Activated CD8-positive, alpha-beta memory T cell treated with anti-CD3 and anti-CD28 coated beads for 1 hour (primary cell): ENCODE measurements at places on chromosomes 4 and X.

DNA sequence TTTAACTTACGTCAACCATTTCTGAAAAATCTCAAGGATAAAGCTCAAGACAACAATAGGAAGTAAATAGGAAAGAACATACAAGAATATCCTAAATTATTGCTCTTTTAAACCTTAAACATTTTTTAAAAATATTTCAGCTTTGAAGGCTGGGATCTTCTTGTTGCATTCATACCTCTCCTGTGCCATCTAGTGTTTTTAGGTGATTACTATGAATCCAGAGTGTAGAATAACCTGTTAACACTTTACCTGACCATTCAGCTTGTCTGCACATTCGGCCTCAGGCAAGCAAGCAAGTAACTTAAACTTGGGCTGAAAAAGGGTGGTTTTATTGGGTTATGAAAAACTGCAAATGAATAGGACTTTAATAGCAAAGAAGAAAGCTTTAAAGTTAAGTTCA lies 507.8 kb upstream of the INTU start:
- DNase-seq = no peak

DNA sequence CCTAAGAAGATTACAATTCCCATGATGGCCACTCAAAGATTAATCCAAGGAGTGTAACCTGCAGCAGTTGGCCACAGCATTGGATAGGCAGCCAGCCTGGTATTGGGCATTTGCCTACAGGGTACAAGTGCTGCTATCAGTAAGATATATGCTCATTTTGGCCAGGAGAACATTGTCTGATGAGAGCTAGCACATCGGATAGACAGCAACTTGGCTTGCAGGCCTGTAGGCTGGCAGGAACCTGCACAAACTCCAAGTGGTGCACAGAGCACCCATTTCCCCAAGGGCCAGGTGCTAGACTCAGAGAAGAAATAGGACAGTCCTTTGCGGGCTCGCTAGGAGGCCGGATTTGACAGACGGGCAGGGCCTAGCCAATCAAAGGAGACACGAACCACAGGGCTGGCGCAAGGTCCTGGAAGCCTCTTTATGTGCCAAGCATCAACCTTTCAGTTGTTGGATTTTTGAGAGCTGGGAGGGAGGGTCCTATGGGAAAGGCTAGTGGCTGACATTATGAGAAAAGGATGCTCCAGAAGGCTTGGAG lies 11.7 kb upstream of the AP1AR start:
- DNase-seq = no peak

DNA sequence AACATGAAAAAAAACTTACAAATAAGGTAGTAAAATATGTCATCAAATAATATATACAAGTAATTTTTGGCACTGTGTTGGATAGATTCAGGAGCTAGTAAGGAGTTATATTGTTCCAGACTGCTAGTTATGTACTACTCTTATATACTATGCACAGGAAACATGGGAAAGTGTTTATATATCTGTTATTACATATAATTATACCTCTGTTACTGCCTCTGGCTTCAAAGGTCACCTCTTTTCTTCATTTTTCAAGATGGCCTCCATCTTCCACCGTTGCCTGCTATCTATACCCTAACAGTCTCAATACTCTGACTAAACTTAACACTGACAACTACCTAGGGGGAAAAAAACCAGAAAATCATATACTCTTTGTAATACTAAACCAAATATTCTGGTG lies 29.5 kb downstream of the LIN54 start:
- no peak for DNase-seq

DNA sequence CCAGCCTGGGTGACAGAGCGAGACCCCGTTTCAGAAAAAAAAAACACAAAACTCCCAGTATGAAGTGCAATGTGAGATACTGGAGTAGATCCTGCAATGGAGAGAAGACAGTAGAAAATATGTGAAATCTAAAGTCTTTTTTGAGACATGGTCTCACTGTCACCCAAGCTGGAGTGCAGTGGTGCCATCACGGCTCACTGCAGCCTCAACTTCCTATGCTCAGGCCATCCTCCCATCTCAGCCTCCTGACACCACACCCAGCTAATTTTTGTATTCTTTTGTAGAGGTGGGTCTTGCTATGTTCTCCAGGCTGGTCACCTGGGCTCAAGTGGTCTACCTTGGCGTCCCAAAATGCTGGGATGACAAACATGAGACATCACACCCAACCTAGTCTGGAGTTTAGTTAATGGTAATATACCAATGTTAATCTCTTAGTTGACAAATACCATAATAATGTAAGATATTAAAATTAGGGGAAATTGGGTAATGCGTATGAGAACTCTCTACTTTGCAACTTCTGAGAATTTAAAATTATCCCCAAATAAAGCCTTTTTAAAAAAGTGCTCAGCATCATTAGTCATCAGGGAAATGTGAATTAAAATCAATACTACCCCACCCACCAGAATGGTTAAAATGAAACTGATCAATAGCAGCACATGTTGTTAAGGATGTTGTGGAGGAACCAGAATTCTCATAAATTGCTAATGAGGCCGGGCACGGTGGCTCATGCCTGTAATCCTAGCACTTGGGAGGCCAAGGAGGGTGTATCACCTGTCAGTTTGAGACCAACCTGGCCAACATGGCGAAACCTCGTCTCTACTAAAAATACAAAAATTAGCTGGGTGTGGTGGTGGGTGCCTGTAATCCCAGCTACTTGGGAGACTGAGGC lies 15.0 kb downstream of the RBMX start:
- no peak for DNase-seq

GRCh38 chr4:8478371-8478770 lies 37.8 kb downstream of the TRMT44 start:
- no peak for DNase-seq

DNA sequence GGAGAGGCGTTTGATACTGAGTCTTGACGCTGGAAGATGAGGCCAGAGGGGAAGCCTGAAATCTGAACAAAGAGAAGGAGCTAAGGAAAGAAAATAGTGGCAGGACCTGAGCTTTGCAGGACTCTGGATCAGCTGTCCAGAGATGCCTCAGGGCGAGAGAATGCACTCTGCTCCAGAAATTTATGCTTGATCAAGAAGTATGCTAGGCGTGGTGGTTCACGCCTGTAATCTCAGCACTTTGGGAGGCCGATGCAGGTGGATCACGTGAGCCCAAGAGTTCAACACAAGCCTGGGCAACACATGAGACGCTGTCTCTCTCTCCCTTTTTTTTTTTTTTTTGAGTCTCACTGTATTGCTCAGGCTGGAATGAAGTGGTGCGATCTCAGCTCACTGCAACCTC lies 1.9 kb downstream of the TRIM75 start:
- no peak for DNase-seq

GRCh38 chr4:67616478-67616877 lies 58.0 kb downstream of the STAP1 start:
- no peak for DNase-seq

- DNase-seq = no peak
Measured at GRCh38 chr4:180710628-180711337, 1532.4 kb upstream of the TENM3 start.

DNA sequence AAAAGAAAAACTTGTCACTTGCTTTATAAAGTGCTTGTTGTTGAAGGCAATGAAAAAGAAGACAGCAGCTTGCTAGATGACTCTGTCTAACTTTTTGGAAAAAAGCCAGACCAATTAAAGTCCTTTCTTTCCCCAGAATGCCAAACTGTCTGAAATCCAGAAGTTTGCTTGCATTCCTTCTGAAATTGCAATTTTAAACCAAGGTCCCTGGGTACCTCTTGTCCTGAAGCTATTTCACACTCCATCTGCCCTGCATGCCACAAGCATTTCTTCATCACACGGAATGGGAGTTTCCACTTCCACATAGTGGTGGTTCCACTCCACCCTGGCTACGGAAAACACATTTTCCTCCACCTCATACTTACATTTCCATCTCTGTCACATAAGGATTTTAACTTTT lies 101.0 kb downstream of the PAPSS1 start:
- DNase-seq = no peak

GRCh38 chrX:45513042-45513441 lies 312.4 kb upstream of the DIPK2B start:
- no peak for DNase-seq

GRCh38 chrX:144916785-144917184 lies 330.5 kb upstream of the SPANXN1 start:
- DNase-seq = no peak

GRCh38 chrX:39765327-39765726 lies 332.4 kb downstream of the BCOR start:
- no peak for DNase-seq

DNA sequence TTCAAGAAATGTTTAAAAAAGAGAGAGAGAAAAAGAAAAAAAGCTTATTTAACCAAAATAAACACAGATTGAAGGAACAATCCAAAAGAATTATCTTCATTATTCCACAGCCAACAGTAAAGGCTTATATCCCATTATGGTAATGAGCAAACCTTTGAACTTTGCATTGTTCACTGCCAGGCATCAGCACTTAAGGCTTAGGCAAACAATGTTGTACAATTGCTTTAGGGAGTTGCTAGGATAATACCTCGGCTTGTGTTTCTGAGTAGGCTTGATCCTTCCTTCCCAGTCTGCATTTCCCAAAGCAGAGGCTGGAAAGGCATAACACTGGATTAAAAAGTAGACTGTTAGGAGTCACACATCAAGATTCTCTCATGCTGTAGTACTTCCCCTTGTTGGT lies 352.7 kb upstream of the IGFBP7 start:
- no peak for DNase-seq

- DNase-seq = no peak
Measured at GRCh38 chr4:38313999-38314561, 349.9 kb upstream of the KLF3 start.

GRCh38 chr4:14428125-14428524 lies 574.2 kb upstream of the CPEB2 start:
- no peak for DNase-seq

GRCh38 chr4:155805016-155805415 lies 46.2 kb downstream of the GUCY1B1 start:
- no peak for DNase-seq

DNA sequence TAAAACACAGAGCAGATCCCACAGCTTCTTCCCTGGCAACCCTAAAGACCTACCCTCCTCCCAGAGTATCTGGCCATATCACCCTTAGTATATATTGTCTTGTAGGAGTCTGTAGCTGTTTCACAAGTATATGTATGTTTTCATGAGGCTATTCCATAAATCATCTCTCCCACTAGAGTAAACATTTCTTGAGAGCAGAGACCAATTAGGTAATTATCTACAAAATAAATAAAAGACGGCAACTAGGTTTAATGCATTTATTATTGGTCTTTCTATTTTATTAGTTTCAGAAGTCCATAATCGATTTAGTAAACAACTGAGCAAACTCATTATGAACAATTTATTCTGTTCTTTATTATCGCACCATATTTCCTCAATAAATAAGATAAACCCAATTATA lies 7.0 kb downstream of the ACOT9 start:
- no peak for DNase-seq

GRCh38 chr4:122747883-122748282 lies 15.4 kb downstream of the BBS12 start:
- no peak for DNase-seq

DNA sequence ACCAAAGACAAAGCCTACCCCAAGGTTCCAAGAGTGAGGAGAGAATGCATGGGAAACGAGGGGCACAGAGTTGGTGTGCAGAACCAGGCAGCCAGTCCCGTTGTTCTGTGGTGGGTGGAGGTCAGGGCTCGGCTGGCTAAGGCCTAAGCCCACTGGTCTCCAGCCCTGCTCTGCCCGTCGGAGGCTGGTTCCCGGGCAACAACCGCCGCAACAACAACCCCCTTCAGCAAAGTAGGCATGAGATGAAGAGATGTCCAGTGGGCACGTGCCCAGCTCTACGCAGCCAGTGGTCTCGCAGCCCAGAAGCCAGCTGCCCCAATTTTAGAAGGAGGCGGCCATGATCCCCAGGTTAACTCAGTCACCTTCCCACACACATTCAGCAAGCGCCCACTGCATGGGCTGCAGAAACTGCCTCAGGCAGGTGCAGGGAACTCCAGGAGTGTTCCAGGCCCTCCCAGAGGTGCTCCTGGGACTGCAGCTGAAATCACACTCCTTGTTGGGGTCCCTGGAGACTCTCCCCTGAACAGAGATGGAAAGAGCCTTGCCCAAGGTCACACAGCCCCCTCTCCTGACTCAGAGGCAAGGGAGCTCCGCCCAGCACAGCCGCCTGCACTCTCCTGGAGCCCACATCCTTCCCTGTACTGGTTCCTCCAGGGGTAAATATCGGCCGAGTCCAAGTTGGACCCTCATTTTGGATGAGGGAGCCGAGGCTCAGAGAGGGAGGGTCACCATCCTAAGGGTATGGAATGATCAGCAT lies 25.4 kb upstream of the HTRA3 start:
- DNase-seq = no peak

DNA sequence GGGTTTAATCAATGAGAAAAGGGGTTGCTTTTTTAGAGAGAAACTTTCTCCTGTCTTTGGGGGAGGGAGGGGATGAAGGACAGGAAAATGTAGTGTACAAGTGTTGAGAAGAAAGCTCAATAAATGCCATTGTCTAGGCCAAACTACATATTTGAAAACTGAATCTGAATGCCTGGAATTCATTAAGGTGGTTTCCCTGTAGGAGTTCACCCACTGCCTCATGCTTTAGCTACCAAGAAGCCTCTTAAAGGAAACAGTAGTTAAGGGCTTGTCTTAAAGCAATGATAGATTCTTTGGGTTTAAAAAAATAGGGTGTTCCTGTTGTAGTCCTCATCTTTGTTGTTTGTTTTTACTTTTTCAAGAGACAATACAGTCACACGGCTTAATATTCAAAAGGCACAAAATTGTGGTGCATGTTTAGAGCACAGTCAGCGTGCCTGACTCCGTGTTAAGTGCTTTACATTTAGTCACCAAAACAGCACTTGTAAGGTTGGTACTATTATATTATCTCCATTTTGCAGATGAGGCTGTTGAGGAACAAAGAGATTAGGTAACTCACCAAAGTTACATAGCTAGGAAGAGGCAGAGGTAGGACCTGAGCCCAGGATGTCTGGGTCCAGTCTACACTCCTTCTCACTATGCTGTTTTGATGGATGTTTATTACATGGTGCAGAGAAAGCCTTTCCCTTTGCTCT lies 46.0 kb downstream of the FNIP2 start:
- no peak for DNase-seq

DNA sequence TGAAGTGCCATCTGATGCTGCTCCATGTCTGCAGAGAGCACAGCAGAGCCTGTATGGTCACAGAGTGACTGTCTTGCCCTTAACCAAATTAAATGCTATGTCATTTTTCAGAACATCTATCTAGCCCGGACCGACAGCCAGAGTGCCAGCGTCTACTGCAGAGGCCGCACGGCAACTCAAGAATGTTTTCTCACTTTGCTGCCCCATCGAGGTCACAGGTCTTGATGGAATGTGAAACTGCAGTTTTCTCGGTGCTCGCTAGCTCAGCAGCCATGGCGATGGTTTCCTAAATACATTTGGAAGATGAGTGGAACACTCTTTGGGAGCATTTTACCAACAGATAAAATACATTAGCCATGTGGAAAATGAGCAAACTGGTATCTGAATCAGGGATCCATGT lies 125.7 kb downstream of the ENPP6 start:
- DNase-seq = no peak

- DNase-seq = no peak
Measured at GRCh38 chr4:20251796-20252655, at the start of gene SLIT2. SLIT2 (plus strand) TSS chr4:20251905; CDS start chr4:20253816, 1,911 bp downstream.

DNA sequence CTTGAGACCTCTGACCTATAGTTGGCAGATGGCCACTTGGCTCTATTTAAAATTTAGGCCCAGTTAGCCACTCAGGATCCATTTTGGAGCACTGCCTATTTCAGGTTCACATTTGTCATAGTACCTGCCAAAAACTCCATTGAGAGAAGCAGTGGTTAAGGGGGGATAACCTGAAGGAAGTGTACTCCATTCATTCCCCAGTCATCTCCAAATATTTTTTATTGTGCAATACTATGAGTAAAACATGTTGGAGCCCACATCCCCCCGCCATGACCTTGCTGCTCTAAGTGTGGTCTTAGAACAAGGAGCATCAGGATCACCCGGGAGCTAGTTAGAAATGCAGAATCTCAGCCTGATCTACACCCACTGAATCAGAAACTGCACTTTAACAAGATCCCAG lies 21.1 kb downstream of the PLP1 start:
- DNase-seq = no peak
